ENCODE measurements at places on chromosomes 13 and 19. TPM values are rescaled to one million over a fixed set of nuclear protein-coding genes. Genes with fewer than 3 reads are reported as not detected.

Gene ETV2
- 1.5 TPM for polyA plus RNA-seq

Gene CCDC8
- 15.0 TPM for polyA plus RNA-seq

DNA sequence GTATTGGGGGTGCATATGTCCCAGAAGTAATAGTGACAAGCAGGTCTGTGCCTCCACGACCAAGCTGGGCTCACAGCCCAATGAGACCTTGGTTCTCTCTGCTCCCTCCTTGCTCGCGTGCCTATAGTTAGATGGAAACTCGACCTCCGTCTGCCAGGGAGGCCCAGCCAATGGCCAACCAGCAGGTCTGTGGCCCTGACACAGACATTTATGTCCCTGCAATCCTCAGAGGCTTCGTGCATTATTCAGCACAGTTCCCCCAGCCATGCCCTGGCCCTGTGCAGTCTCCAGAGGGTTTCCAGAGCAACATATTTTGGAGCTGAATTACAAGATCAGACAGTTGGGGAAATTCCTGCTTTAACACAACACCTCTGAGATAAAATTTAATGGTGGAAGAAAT, 105.1 kb downstream of the UQCRFS1 start:
- H3K4me1 ChIP-seq: no peaks in the 10 kb centered on the region
- DNase-seq: no peak
- H3K4me3 ChIP-seq: no peak overlapping the region
- no peak overlapping the region for H3K27ac ChIP-seq

Gene GRK1
- polyA plus RNA-seq: 0.22 TPM

DNA sequence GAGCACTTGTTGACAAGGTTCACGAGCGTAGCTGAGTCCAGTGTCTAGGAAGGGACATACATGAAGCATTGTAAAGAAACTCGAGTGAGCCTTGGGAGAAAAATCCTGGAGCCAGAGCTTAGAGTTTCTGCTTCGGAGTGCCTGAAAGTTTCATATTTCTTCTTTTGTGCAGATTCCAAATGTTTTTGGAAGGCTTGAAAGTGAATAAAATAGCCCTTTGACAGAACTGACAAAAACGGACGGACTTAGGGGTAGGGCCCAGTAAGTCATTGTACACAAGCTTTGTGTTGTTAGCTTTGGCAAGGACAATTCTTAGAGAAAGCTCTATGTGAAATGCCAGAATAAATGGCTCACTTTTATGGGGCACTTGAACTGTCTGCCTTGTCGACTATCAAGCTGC, 2.8 kb downstream of the RNF113B start:
- DNase-seq: no peak
- H3K27me3 ChIP-seq: no peaks in the 10 kb centered on the region
- no peaks in the 10 kb centered on the region for H3K36me3 ChIP-seq
- no peak overlapping the region for H3K4me3 ChIP-seq
- peaks cover 34% of the 10 kb centered on the region for H3K4me1 ChIP-seq

GRCh38 chr13:109529964-109530363, 256.4 kb downstream of the IRS2 start:
- no peaks in the 10 kb centered on the region for H3K36me3 ChIP-seq
- DNase-seq: no peak
- H3K27ac ChIP-seq: no peak overlapping the region
- H3K4me3 ChIP-seq: no peak overlapping the region
- H3K4me1 ChIP-seq: no peaks in the 10 kb centered on the region

Gene GAPDHS
- polyA plus RNA-seq: not detected

Gene SOX1
- polyA plus RNA-seq: not detected

- H3K36me3 ChIP-seq: peaks cover 46% of the 10 kb centered on the region
- H3K4me3 ChIP-seq: peak overlapping the region; percentile 89
- peaks cover 12% of the 10 kb centered on the region for H3K4me1 ChIP-seq
Measured at GRCh38 chr19:45771311-45771933, 2.4 kb upstream of the SIX5 start.

Gene TMEM221
- not detected for polyA plus RNA-seq

GRCh38 chr19:39127812-39128515, 2.4 kb downstream of the PAK4 start:
- H3K4me3 ChIP-seq: no peak overlapping the region
- H3K27ac ChIP-seq: no peak overlapping the region
- DNase-seq: no peak
- H3K4me1 ChIP-seq: peaks cover 73% of the 10 kb centered on the region

- H3K27ac ChIP-seq: no peak overlapping the region
- no peaks in the 10 kb centered on the region for H3K4me1 ChIP-seq
- DNase-seq: no peak
- H3K36me3 ChIP-seq: no peaks in the 10 kb centered on the region
- no peaks in the 10 kb centered on the region for H3K27me3 ChIP-seq
Measured at GRCh38 chr13:83340170-83340569, 542.1 kb downstream of the SLITRK1 start.

- H3K4me3 ChIP-seq: no peak overlapping the region
- H3K27ac ChIP-seq: peak overlapping the region; percentile 65
- peak; percentile 2 for DNase-seq
- peaks cover 56% of the 10 kb centered on the region for H3K4me1 ChIP-seq
- H3K27me3 ChIP-seq: no peaks in the 10 kb centered on the region
Measured at GRCh38 chr19:8310342-8311055, 2.3 kb upstream of the CD320 start.

Gene TDRD12
- polyA plus RNA-seq: not detected
